Activated naive CD4-positive, alpha-beta T cell treated with anti-CD3 and anti-CD28 coated beads, Interleukin-2, amount 50 U/mL, for 72 hours (primary cell): ENCODE measurements at places on chromosomes 7 and 10. TPM values are rescaled to one million over a fixed set of nuclear protein-coding genes. Genes with fewer than 3 reads are reported as not detected.

Gene SLC18A3
- total RNA-seq = not detected

Gene PRSS1
- not detected for total RNA-seq

Gene OR13A1
- not detected for total RNA-seq

Gene CDC14C
- total RNA-seq = not detected

Gene SLC12A9
- total RNA-seq = 16.7 TPM

Gene VWDE
- total RNA-seq = 6.3 TPM

Gene NPY
- not detected for total RNA-seq

Gene ENTPD1
- total RNA-seq = 2.1 TPM

Gene KNDC1
- total RNA-seq = not detected

Gene LRRC18
- not detected for total RNA-seq

Gene CUTC
- total RNA-seq = 33.5 TPM

DNA sequence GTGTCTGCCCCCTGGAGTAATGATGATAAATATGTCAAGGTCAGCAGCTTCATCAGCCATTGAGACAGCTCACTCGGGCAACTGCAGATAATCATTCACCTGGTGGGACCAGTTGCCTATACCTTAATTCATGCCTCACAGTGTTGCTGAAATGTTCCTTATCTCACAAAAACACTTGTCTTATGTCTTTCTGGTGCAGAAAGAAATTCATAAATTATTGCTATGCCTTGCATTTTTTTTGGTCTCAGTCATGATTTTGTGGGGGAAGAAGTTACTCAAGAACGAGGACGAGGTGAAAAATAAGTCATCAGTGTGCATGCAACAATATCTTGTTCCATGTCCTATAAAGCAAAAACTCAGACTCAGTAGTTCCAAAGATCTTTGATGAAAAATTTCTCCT lies 16.0 kb downstream of the TRIL start:
- no peak for DNase-seq

DNA sequence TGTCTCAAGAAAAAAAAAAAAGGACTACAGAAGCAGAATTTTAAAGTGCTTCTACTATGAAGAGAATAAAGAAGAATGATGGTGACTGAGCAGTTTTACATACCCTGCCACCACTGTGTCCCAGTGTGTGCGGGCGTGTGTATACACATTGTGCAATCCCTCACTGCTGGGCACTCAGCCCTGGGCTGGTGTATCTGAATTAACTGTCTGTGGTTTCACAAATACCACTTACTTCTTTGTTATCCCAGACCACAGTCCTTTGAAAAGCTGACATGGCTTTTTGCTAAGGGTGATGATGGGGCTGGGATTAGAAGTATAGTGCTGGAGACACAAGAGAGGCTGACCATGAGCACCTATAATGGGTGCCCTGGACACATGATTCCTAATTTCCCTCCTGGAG lies 21.1 kb upstream of the TRPV6 start:
- DNase-seq = no peak

- DNase-seq = no peak
These were observed 70.0 kb upstream of the SFMBT2 start for GRCh38 chr10:7480742-7481367.

- no peak for DNase-seq
These were observed 107.4 kb downstream of the EEPD1 start for GRCh38 chr7:36260481-36260880.

DNA sequence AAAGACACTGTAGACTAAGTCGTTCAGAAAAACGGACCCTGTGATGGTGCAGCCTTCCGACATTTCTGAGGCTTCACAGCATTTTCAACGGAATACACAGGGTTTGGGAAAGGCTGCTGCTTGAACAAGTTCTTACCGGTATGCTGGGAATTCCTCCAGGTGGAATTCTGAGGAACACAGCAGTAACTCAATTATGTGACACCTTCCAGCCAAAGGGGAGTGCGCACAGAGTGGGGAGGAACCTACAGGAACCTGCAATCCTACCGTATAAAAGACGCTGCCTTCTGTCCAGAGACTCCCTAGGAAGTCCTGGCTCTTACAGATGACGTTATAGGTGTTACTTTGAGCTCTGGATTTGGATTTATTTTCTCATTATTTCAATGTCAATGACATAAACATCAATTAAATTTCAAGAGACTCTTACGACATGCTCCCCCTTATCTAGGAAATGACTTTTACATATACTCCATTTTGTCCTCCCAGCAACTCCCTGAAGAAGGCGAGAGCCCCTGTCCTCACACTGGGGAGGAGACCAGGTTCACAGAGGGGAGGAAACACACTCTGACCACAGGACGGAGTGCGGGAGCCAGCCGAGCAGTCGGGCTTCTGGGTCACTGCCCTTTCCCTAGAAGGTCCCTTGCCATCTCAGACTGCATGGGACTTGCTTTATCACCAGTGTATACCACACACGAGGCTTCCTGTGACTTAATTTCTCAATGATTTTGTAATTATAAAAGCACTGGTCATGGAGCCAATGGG lies 27.9 kb downstream of the VIPR2 start:
- no peak for DNase-seq

- DNase-seq = peak; percentile 43
These were observed 46.3 kb downstream of the SYPL1 start for GRCh38 chr7:106065575-106066500.

GRCh38 chr7:127887631-127888030 lies 143.6 kb downstream of the LRRC4 start:
- DNase-seq = no peak

- no peak for DNase-seq
These were observed 6.8 kb downstream of the CYP26A1 start for GRCh38 chr10:93080350-93081046.

DNA sequence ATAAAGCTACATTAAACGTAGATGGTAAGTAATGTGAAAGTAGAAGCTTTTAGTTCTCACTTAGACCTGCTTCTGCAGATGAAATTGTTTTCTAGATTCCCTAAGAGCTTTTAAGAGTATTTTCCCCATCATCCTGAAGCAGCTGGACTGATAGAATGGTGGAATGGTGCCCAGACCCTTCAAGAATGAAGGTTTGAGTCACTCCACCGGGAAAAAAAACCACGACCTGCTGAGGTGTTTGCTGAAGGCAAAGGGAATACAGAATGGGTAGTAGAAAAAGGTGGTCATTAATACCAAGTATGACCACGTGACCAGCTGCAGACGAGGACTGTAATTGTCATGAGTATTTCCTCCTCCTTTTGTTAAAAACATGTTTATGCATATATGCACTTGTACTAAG lies 79.2 kb upstream of the PTPRZ1 start:
- no peak for DNase-seq

DNA sequence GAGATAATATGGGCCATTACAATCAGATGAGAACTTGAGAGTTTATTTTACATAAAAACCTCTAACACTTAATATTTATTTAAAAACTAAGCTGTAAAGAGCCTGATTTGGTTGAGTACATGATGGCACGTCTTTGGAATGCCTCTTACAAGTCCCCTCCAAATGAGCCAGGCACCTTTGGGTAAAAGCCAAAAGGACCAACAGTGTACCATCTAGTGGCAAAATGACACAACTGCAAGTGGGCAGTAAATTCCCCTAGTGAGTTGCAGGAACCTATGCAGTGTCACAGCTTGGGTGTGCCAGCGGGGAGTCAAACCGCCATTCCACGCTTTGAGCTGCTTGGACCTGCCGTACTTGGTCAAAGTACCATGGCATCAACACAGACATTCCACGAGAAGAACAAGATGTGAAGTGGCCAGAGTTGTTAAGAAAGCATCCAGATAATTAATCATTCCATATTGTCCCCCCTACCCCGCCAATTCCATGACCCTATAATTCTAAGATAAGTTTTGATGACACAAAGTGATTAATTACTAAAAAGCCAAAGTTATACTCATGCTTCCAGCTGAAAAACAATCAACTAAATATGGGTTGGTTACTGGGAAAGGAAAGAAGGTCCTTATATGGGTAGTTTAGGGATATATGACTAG lies 115.2 kb downstream of the SORBS1 start:
- peak; percentile 37 for DNase-seq

GRCh38 chr7:144133307-144133706 lies 10.3 kb downstream of the OR2A14 start:
- DNase-seq = no peak

GRCh38 chr10:63977329-63977923 lies 456.2 kb downstream of the REEP3 start:
- no peak for DNase-seq

- DNase-seq = no peak
These were observed 506.8 kb upstream of the AUTS2 start for GRCh38 chr7:69091521-69091920.

DNA sequence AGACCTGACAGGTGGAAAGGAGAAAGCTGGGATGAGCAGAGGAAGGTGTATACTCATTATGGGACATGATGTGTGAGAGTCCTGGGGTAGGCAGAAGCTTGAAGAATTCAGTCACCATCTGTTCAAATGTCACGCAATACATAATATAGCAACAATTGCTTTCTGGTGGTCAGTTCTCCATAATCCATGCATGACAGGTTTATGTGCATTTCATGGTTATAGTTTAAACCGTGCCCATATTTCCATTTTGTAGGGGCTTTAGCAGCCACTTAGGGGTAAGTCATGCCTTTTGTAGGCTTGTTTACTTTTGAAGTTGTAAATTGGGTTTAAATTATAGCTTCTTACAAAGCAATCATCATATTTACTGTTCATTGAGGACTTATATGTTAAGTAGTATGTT lies 158.8 kb downstream of the NXPH1 start:
- no peak for DNase-seq

GRCh38 chr10:43166880-43167497 lies 28.7 kb downstream of the CSGALNACT2 start:
- DNase-seq = no peak

DNA sequence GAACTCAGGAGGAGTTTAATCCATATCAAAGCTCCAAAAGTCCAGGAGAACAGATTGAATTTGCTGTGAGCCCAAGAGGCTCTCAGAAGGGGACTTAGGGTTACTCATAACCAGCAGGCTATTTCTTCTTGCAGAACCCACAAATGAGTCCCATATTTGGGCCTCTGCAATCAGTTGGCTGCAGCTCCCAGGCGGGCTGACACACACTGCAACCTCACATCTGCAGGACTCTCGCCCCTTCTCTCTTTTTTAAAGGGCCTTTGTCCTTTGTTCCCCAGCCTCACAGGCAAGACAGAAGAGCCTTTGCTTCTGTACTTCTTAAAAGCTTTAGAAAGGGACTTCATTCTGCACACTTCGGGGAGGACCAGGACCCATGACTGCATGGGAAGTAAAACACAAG lies 26.7 kb downstream of the CREB3L2 start:
- DNase-seq = no peak

- peak; percentile 54 for DNase-seq
These were observed 10.7 kb downstream of the APBB1IP start for GRCh38 chr10:26448706-26449435.

DNA sequence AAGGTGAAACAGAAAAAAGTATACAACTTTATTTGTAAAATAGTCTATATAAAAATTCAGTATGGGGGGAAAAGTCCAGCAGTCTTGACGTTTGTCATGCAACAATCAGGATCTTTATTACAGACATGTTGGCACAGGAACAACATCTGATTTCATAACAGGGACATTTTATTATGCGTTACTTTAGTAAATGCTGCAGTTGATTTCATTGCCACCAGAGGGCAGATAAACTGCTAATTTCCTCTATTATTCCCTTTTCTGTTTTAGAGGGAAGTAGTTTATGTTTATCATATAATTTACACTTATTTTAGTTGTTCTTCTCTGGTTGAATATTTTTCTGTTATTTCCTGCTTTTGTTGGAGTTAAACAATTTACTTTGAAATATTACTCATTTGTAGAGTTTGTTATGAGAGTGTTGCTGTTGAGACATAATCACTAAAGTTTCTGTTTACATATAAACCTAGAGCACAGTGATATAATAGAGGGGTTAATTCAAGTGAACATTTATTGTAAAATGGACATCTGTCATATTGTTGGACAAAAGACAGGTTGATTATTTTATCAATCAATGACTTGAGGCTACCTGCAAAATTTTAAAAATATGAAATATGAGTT lies 3.3 kb downstream of the PLXDC2 start:
- no peak for DNase-seq

DNA sequence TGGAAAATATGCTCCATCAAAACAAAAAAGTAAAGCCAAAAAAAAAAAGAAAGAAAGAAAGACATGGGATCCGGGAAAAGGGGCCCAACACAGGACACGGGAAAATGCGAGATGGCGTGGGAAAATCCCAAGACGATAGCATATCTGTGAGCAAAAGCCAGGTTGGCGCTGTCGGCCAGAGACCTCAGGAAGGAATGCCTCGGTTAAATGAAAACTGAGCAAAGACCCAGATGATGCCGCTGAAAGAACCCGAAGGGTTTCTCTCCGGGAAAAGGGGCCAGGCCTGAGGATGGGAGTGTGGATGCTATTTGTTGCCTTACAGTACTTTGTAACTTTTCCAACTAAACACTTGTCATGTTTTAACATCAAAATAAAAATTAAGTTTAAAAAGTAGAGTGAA lies 49.5 kb upstream of the PPP2R2D start:
- peak; percentile 14 for DNase-seq

GRCh38 chr10:131644864-131645658 lies 255.7 kb upstream of the PPP2R2D start:
- DNase-seq = no peak

GRCh38 chr10:11093771-11094736 lies 76.4 kb downstream of the CELF2 start:
- DNase-seq = no peak

GRCh38 chr7:111654343-111654742 lies 92.1 kb upstream of the IMMP2L start:
- DNase-seq = no peak

DNA sequence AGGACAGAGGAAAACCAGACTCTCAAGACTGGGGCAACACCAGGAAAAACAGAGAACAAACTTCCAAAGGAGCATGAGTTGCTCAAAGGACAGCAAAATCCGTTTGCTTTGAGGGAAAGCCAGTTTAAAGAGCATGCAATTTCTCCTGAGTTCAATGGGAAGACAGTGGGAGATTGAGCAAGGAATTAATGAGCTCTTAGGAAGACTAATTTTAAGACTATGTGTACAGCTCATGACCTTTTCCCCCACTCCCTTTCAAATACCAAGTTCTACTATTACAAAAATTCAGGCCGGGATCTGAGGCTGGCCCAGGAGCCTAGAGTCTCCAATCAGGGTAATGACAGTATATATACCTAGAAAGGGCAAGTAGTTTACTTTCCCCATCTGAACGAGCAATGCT lies 79.2 kb downstream of the EPDR1 start:
- DNase-seq = no peak

DNA sequence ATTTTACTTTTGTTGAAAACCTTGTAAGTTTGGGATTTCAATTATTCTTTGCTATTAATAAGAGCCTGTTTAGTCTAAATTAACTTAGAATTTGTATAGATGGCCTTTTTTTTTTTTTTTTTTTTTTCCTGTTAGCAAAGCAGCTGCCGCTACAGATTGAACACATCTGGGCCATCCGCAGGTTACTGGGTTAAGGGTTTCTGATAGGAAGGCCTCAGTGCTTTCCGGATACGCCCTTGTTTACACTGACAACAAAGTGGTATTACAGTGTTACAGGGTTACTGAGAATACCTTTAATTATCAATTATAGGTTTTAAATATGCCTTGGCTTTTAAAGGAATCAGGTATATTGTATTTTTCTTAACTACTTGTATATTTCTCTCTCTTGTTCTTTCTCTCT lies 76.8 kb downstream of the PTN start:
- no peak for DNase-seq
